Activated CD4-positive, alpha-beta T cell treated with anti-CD3 and anti-CD28 coated beads, Interleukin-2, amount 50 U/mL, for 24 hours (primary cell): ENCODE measurements at places on chromosomes 4 and X.

DNA sequence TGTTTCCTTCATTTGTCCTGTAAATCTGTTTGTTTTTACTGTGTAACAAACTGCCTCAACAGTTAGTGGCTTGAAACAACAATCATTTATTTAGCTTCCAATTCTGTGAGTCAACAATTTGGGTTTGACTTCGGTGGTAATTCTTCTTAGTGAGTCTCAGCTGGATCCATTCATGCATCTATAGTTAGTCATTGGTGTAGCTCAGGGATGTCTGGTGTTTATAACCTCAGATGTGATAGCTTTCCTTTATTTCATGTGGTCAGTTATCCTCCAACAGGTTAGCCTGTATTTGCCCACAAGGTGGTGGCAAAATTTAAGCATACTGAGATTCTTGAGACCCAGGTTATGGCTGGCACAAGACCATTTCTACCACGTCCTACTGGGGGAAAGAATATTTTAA lies 1267.2 kb downstream of the RAPGEF2 start:
- no peak for DNase-seq

- DNase-seq: no peak
These were observed 283.6 kb downstream of the RPA4 start for GRCh38 chrX:97167333-97167732.

- DNase-seq: no peak
These were observed 82.2 kb upstream of the VEGFC start for GRCh38 chr4:176874721-176875445.

DNA sequence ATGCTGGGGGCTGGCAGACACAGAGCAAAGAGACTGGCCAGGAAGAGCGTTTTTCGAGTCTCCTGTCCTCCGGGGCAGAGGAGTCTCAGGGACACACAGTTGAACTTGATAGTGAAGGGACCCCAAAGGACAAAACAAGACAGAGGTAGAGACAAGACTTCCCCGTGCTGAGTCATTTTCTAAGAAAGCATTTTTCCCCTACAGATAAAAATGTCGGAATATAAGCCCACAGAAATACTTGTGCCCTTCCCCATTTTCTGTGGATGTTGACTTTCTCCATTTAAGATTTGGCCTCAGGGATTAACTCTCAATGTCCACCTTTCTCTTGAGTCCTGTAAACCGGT lies 523 bp upstream of the BTK start:
- DNase-seq: no peak
